ENCODE measurements at places on chromosomes 12 and 14.

- no peak for DNase-seq
Measured at GRCh38 chr12:67263471-67263870, 5.7 kb upstream of the CAND1 start.

DNA sequence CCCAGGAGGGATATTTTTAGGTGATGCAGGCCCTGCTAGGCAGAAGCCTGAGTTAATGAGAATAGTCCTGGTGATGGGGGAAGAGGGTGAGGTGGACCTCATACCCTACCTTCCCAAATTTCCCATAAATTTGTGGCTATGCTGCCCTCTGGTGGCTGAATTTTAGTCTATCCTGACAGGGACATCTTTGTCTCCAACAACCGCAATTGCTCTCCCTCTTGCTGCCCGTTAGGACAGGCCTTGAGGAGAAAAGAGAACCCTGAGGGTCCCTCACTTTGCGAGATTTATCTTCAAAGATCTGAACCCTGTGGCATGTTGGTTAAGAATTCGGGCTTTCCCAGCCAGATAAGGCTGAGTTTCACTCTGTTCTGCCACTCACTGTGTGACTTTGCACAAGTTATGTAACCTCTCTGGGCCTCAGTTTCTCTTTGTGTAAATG is 9.8 kb upstream of the ZNF385A start:
- no peak for DNase-seq

DNA sequence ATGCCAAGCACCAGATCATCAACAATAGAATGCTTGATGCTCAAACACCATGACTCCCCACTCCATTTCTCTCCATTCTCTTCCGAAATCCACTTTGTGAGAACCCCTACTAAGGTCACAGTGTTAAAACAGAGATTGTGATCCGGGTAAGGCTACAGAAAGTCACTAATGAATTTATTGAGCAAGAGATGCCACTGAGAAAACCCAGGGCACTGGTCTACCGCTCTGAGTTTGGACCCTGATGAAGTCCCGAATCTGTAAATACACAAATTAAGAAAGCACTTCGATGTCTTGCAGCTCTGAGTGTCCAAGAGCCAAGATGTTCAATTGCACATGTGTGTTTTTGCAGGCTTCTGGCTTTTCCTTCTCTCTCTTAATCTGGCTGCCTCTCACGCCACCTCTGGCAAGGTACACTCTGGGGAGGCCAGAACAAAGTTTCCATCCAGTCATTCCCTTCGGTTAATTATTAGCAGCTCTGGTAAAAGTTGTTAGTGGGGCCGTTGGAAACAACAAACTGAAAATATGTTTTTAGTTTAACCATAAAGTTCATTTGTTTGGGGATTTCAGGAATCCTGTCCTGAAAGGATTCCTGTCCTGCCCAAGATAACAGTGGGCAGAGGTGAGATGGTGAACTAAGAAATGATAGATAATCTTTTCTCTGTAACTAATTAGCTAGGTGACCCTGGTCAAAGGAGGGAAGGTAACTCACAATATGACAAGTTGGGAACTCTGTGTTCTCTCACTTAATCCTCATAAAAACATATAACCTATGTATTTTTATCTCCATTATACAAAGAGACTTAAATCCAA is 75.4 kb downstream of the BTG1 start:
- no peak for DNase-seq

DNA sequence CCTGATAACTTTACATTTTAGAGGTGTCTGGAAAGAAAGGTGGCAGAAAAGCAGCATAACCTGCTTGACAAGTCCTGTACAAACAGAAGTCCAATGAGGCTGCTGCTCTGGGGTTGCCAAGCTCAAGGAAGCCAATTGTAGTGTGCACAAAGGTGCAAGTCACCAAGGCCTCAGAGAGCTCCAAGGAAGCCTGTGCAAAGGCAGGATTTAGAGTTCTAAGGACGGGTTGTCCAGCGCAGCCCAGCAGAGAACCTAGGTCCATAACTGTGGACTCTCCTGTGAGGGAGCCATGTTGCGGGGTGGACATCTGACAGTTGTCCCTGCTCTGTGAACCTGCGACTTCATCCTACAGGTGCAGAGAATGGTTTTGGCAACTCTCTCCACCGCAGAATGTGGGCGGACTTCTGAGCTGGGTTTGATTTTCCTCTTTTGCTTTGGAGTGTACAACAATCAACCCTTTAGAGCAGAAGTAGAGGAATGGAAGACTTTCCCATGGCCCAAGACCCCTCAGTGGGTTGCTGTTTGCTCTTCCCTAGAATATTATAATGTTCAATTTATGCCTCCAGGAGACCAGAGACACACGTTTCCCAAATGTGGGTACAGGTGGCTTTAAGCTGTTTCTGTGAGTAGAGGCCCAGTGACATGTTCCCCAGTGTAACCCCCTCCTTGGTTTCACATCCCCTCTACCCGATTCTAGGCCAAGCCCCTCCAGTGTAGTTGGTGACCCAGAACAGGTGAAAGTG is 81.0 kb downstream of the ETV6 start:
- DNase-seq = no peak

- DNase-seq = no peak
Measured at GRCh38 chr14:102986810-102987579, 64.5 kb downstream of the AMN start.

- peak; percentile 16 for DNase-seq
Measured at GRCh38 chr14:37901978-37902377, 305.7 kb upstream of the SSTR1 start.

GRCh38 chr12:14452336-14452735 is 86.9 kb downstream of the ATF7IP start:
- no peak for DNase-seq

- no peak for DNase-seq
Measured at GRCh38 chr12:2064071-2064507, 11.3 kb downstream of the CACNA1C start.

GRCh38 chr12:92927055-92927435 is 2.0 kb downstream of the EEA1 start:
- no peak for DNase-seq

GRCh38 chr14:24289649-24290280 is 9.8 kb downstream of the DHRS1 start:
- DNase-seq = no peak

DNA sequence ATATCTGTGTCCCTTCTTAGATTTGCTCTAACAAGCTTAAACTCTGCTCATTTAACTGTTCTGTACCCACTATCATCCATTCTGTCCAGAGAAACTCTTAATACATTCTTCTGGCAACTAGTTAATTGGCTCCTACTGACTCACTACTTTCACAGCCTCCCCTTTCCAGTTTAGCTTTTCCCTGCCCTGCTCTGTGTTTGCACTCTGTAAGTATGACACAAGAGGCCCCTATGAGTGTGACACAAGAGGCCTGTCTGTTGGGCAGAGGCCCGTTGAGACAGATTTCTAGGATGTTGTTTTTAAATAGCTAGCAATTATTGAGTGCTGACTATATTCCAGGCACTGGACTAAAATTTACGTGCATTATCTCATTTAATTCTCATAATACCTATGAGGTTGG is 246.0 kb upstream of the DAAM1 start:
- DNase-seq = no peak

GRCh38 chr14:49915085-49915484 is 22.2 kb downstream of the ARF6 start:
- no peak for DNase-seq

DNA sequence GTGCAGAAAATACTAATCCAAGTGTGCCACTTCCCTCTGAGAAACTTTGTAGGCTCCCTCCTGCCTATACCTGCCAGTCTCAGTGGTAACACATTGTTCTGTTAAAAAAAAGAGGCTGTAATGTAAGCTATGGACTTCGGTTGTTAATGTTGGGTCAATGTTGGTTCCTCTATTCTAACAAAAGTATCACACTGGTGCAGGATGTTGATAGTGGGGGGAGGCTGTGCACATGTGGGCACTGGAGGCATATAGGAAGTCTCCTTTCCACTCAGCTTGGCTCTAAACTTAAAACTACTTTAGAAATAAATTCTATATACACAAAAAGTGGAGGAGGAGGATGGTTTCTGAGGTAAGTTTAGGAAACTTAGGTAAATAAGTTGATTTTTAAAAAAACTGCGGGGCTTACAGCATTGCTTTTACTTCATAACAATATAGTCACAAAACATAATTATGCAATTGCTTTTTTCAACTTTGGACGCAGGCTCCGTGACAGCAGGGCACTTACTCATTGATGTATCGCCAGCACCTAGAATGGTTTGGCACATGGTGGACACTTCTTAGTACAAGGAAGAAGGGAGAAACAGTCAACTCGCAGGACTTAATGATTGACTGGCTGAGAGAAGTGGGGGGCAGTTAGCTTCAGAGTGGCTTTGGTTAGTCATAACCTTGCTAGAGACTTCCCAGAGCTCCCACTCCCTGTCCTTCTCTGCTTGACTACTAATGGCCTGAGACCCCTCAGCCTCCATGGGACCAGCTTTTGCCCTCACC is 7.9 kb upstream of the NYNRIN start:
- no peak for DNase-seq

GRCh38 chr12:74119811-74120362 is 417.7 kb upstream of the ATXN7L3B start:
- no peak for DNase-seq

DNA sequence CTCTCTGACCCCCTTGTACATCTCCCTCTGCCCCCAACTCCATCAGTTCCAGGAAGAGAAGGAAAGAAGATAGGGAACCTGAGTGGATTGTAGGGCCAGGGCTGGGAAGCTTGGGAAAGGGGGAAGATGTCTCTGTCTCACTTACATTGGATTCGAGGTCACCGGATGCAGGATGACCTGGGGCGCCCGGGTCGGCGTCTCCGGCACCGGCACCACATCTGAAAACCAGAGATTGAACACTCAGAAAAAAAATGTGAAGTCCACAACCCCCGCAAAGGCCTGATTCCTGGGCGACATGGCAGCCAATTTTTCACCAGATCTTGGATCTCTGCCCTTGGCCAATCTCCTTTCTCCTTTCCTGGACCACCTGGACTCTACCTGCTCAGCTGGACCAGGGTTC is 169.4 kb upstream of the NOS1 start:
- DNase-seq = no peak

DNA sequence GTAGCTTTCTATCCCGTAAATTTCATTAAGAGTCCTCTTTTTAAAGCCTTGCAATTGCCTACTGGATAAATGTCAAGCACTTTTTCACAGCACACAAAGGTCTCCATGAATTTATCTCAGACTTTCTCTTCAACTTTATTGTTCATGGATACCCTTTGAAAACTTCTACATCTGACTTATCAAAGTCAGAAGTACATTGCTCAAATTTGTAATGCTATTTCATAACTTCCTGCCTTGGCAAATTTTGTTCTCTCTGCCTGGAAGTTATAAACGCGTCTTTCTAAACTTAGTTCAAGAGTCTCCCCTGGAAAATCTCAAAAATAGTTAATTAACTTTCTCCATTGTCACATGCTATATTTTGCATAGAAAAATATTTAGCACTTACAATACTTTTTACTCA is 55.9 kb upstream of the RERGL start:
- DNase-seq = no peak

- no peak for DNase-seq
Measured at GRCh38 chr12:117872546-117873169, 96.1 kb downstream of the KSR2 start.

- no peak for DNase-seq
Measured at GRCh38 chr12:132168311-132169031, 24.2 kb downstream of the NOC4L start.

DNA sequence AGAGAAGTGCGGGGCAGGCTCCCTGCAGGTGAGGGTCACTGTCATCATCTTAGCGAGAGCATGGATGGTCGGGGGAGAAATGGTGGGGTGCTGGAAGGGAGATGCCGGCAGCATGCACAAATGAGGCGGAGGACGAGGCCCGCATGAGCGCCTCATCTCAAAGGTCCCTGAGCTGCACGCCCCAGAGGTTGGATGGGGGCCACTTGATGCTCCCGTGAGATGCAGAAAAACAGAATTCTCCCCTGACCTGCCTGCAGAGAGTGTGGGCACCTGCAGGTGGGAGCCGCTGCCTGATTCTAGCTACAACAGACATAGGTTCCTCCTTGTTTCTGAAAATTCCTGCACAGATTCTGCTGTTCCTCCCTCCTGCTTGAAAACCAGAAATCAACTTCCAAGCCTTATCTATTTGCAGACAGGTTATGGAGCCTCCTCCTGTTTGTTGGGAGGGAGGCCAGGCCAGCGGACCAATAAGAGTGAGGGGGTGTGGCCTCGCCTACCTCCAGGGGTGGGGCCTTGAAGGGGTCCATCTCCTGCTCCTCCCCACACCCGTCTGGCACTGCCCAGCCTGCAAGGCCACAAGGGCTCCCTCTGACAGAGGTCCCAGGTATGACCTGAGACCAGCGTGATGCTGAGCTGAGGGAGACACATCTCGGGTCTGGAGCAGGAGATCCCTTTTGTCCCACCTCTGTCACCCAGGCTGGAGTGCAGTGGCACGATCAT is 67.2 kb downstream of the KDM2B start:
- DNase-seq = no peak

- no peak for DNase-seq
Measured at GRCh38 chr12:7431993-7432685, 11.8 kb downstream of the CD163L1 start.

DNA sequence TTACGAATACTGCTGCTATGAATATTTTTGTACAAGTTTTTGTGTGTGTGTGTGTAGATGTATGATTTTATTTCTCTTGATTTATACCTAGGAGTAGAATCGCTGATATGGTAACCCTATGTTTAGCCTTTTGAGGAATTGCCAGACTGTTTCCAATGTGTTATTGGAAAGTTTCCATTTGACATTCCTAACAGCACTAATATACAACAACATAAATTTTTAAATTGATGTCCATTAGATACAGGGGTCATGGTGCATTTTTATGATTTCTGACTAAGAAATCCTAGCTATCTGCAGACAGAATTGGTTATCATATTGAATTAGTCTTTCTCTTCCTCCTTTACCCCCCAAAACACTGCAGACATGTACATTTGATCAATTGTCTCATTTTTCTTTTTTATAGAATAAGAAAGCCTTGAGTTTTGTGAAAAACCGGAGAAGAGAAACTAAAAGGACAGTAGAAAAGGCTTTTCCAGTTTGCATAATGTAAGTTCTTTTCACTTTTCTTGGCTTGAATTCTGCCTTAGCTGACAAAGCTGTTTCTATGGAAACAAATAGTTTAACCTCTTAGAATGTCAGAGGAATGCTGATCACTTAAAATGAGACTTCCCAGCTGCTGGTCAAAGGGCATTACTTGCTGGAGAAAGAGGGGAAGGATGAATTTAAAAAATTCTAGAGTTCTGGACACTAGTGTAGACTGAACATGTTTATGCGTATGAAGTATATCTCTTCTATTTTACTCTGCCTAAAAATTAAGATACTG is 28.2 kb downstream of the PALS1 start:
- peak; percentile 38 for DNase-seq

DNA sequence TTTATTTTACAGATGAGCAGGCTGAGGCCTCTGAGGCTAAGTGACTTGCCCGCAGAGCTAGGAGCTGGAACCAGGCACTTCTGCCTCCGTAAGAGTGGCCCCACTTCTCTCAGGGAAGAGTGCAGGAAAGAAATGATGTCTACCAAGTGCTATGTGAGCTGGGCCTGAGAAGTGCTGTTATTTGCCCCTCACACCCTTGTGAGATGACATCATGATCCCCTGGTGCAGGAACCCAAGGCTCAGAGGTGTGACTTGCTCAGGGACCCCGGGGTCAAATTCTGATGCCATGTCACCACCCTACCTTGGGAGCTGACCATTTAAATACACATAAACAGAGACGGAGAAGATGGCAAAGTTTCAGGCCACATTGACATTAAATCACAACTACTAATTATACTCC is 63.7 kb upstream of the DDX11 start:
- no peak for DNase-seq

GRCh38 chr14:94313991-94314655 is 9.0 kb downstream of the SERPINA6 start:
- no peak for DNase-seq

- no peak for DNase-seq
Measured at GRCh38 chr12:119354172-119354571, 19.6 kb downstream of the CCDC60 start.

GRCh38 chr14:101585211-101585610 is 23.9 kb downstream of the DIO3 start:
- DNase-seq = no peak

Measured in AG04449 (cell line).